ENCODE measurements at places on chromosomes 3 and 15. TPM values are rescaled to one million over a fixed set of nuclear protein-coding genes. Genes with fewer than 3 reads are reported as not detected.

LRRIQ4 gene
- total RNA-seq: 0.06 TPM

CILP gene
- total RNA-seq: not detected

CP gene
- total RNA-seq: 63.3 TPM

CTXND1 gene
- total RNA-seq: not detected

SNTN gene
- total RNA-seq: not detected

SLC38A3 gene
- not detected for total RNA-seq

WDR72 gene
- not detected for total RNA-seq

THPO gene
- 0.13 TPM for total RNA-seq

CMTM8 gene
- total RNA-seq: 0.53 TPM

CPLX3 gene
- not detected for total RNA-seq

TGM5 gene
- total RNA-seq: not detected

PLA2G4D gene
- total RNA-seq: not detected

C3orf80 gene
- 0.25 TPM for total RNA-seq

TMEM87A gene
- 63.8 TPM for total RNA-seq

SH3BP5 gene
- total RNA-seq: 12.2 TPM

CPB1 gene
- total RNA-seq: not detected

SPATA12 gene
- under 0.01 TPM for total RNA-seq

DUOXA2 gene
- total RNA-seq: not detected

TERC gene
- 36.7 TPM for total RNA-seq

FSD2 gene
- total RNA-seq: not detected

SLC27A2 gene
- total RNA-seq: not detected

GATM gene
- total RNA-seq: 0.37 TPM

PPM1L gene
- 7.1 TPM for total RNA-seq

IL12A gene
- 0.19 TPM for total RNA-seq

EPHB1 gene
- total RNA-seq: 1.5 TPM

ARPIN gene
- total RNA-seq: 15.5 TPM

TFDP2 gene
- 20.9 TPM for total RNA-seq

CHRNA5 gene
- total RNA-seq: 0.31 TPM

SLC22A13 gene
- 0.13 TPM for total RNA-seq

PATL2 gene
- total RNA-seq: 0.62 TPM

ATG7 gene
- 58.1 TPM for total RNA-seq

ISLR2 gene
- not detected for total RNA-seq

MAPKAPK3 gene
- total RNA-seq: 85.7 TPM

RBMS3 gene
- total RNA-seq: 93.7 TPM

GRK7 gene
- not detected for total RNA-seq
